ENCODE measurements at places on chromosomes 3 and 15.

GRCh38 chr3:104514371-104514770 lies 852.3 kb upstream of the ALCAM start:
- no peak overlapping the region for H3K4me3 ChIP-seq
- no peaks in the 10 kb centered on the region for H3K27me3 ChIP-seq
- no peak overlapping the region for H3K27ac ChIP-seq
- DNase-seq: no peak
- H3K36me3 ChIP-seq: no peaks in the 10 kb centered on the region
- no peaks in the 10 kb centered on the region for H3K4me1 ChIP-seq

DNA sequence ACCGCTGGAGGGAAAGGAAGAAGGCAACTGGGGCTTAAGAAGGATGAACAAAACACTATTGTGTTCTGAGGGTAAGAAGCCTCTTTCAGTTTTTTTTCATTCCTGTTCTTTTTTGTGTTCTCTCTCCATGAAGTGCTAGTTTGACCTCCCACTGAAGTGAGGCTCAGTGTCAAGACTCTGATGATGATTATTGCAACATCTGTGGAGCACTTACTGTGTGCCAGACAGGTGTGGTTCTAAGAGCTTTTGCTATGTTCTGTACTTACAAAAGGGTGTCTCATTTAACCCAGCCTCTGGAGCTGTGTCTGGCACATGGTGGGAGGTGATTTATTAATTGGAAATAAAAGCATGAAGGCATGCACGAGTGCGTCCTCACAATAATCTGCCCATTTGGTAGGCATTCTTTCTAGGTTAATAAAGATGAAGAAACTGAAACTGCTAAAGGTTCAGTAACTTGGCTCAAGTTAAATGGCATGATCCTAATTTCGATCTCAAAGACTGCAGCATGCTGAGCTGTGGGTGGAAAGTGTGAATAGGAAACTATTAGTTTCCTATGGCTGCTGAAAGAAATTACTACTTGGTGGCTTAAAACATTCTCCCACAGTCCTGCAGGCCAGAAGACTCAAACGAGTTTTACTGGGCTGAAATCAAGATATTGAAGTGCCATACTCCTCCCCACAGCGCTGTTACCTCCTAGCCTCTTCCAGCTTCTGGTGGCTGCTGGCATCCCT lies 38.5 kb upstream of the VEPH1 start:
- H3K4me1 ChIP-seq: peaks cover 20% of the 10 kb centered on the region
- no peaks in the 10 kb centered on the region for H3K36me3 ChIP-seq
- no peak for DNase-seq
- H3K27me3 ChIP-seq: no peaks in the 10 kb centered on the region

- H3K4me1 ChIP-seq: peaks cover 8% of the 10 kb centered on the region
- no peak overlapping the region for H3K27ac ChIP-seq
- no peak overlapping the region for H3K4me3 ChIP-seq
- no peaks in the 10 kb centered on the region for H3K27me3 ChIP-seq
These were observed 852.4 kb downstream of the TUSC7 start for GRCh38 chr3:117562000-117562399.

GRCh38 chr15:95448531-95449229 lies 881.8 kb upstream of the NR2F2 start:
- DNase-seq: no peak
- no peak overlapping the region for H3K27ac ChIP-seq
- no peaks in the 10 kb centered on the region for H3K36me3 ChIP-seq
- no peak overlapping the region for H3K4me3 ChIP-seq
- H3K4me1 ChIP-seq: no peaks in the 10 kb centered on the region

GRCh38 chr3:126527455-126528211 lies 3.7 kb downstream of the CHST13 start:
- no peak for DNase-seq
- no peaks in the 10 kb centered on the region for H3K4me1 ChIP-seq
- H3K36me3 ChIP-seq: no peaks in the 10 kb centered on the region

- H3K27me3 ChIP-seq: no peaks in the 10 kb centered on the region
- no peak overlapping the region for H3K4me3 ChIP-seq
- H3K4me1 ChIP-seq: peaks cover 8% of the 10 kb centered on the region
- H3K36me3 ChIP-seq: no peaks in the 10 kb centered on the region
- no peak overlapping the region for H3K27ac ChIP-seq
- no peak for DNase-seq
These were observed 98.5 kb upstream of the CCDC80 start for GRCh38 chr3:112739252-112739965.

Data from thyroid gland (tissue), 4 donors.